ENCODE measurements at places on chromosomes 4 and X. TPM values are rescaled to one million over a fixed set of nuclear protein-coding genes. Genes with fewer than 3 reads are reported as not detected.
A peak's percentile ranks its signal among the peaks of the same experiment; 100 is the strongest.

Gene KIT
- total RNA-seq = 16.8 TPM

- no peak for DNase-seq
Observed at GRCh38 chrX:119399772-119400101, 601 bp downstream of the SLC25A43 start.

DNA sequence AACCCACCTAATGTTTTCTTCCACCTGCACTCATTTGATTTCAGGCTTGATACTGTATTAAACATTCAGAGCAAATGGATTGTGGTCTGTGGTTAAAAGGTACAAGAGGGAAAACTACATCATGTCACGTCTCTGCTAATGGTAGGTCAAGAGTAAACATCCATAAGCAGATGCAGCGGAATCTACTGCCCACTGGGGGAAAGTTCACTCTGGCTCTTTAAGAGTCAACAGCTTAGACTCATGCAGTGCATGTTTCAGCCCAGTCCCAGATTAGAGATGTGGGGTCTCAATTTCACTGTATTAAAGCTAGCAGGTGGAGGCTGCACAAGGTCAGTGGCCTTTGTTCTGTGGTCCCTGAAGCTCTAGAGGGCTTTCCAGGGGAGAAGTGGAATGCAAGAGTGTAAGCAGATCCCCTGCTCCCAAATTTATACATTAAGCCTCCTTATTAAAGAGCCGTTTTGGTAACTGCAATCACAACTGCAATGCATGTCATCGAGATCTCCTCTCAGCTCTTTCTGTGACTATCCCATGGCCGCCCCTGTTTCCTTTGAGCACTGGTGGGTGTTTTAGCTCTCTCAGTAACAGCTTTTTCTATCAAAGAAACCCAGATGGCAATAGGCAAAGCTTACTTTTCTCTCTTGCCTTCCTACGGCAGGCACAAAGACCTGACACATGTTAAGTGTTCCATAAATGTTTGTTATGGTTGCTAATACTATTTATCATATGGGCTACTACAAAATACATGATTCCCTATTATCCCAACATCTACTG lies 53.4 kb downstream of the LDB2 start:
- no peak for DNase-seq

- peak; percentile 75 for DNase-seq
Observed at GRCh38 chr4:154743683-154744340, at the start of gene LRAT. Gene LRAT (plus strand): TSS chr4:154744000. CDS start chr4:154744327, 327 bp downstream.

DNA sequence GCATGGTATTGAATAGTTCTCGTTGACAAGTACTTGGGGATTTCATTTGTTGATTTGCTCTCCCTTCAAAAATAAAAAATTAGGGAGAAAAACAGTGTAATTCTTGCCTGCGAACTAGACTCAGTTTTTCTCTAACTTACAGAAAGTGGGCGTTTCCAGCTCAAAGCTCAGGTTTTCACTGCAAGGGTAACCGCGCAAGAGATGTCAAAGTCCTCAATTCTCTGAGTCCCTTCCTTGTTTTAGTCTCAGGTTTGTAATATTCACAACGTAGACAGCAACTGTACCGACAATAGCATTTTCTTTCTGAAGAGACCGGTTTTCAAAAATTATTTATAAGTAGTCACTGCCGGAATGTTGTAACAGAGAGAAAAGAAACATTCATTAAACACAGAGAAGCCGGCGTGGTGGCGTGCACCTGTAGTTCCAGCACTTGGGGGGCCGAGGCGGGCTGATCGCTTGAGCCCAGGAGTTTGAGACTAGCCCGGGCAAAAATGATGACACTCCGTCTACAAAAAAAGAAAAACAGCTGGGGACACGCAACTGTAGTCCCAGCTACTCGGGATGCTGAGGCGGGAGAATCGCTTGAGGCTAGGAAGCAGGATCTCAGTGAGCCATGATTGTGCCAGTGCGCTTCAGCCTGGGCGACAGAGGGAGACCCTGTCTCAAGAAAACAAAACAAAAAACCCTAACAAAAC lies 774 bp downstream of the ZCCHC4 start:
- DNase-seq = no peak

GRCh38 chr4:43041632-43042031 lies 149.1 kb downstream of the GRXCR1 start:
- no peak for DNase-seq

- DNase-seq = no peak
Observed at GRCh38 chr4:129903861-129904260, 807.9 kb downstream of the C4orf33 start.

DNA sequence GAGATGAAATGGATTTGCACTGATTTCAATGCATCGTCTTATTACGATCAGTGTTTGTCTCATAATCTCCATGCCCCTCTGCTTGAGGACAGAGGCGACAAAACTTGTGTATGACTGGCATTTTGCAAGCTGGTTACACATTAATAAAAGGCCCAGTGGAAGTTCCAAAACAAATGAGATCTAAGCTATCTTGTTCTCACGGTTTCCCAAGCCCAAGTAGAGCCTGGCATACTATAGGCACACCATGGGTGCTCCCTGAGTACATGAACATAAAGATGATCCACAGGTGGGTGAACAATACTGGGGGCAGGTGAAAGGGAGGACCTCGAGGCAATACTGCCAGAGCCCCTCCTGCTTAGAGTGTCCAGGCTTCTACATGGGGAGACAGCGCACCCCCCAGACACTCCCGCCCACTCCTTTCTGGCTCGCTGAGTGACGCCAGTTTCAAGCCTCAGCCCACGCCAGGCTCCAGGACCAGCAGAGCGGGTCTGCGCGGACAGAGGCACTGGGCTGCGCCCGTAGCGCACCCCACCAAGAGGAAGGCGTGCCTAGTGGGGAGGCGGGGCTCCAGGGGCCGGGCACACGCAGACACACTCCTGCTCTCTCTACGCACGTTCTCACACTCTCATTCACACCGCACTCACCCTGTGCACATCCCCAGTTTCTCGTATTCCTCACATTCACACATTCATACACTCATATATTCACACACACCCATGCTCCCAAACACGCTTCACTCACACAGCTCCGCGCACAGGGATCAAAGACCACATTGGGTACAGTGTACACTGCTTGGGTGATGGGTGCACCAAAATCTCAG lies 8.9 kb upstream of the GSX2 start:
- DNase-seq = no peak

Data from spleen (tissue), 13 donors.